ENCODE measurements at places on chromosomes 3 and 15.

GRCh38 chr15:60633426-60633968, 154.6 kb upstream of the ICE2 start:
- no peak for DNase-seq

GRCh38 chr3:59818033-59818918, 768.5 kb upstream of the CFAP20DC start:
- no peak for DNase-seq

DNA sequence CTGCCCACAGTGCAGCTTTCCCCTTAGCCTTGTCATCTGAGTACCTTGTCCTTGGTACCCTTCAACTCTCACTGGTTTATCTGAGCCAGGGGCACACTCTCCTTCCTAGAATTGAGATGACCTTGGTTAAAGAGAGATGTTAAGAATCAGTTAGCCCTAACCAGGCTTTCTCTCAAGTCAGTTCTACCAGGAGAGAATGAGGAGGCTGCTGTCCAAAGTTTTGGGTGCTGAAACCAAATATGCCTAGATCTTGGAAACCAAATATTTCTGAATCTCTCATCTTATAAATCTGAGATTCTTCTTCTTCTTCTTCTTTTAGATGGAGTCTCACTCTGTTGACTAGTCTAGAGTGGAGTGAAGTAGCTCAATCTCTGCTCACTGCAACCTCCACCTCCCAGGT, 12.0 kb upstream of the CTXND1 start:
- DNase-seq, result no peak

- no peak for DNase-seq
Measured at GRCh38 chr3:57164217-57164656, 916 bp downstream of the IL17RD start.

DNA sequence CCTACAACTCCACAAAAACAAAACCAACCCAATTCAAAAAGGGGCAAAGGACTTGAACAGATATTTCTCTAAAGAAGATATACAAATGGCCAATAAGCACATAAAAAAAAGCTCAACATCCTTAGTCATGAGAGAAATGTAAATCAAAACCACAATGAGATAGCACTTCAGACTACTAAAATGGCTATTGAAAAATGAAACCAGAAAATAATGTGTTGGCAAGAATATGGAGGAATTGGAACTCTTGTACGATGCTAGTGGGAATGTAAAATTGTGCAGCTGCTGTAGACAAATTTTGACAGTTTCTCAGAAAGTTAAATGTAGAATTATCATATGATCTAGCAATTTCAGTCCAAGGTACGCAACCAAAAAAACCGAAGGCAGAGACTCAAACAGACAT, 29.0 kb downstream of the KY start:
- DNase-seq, result no peak

GRCh38 chr3:62500556-62501288, 127.4 kb upstream of the FEZF2 start:
- DNase-seq, result peak; percentile 20

DNA sequence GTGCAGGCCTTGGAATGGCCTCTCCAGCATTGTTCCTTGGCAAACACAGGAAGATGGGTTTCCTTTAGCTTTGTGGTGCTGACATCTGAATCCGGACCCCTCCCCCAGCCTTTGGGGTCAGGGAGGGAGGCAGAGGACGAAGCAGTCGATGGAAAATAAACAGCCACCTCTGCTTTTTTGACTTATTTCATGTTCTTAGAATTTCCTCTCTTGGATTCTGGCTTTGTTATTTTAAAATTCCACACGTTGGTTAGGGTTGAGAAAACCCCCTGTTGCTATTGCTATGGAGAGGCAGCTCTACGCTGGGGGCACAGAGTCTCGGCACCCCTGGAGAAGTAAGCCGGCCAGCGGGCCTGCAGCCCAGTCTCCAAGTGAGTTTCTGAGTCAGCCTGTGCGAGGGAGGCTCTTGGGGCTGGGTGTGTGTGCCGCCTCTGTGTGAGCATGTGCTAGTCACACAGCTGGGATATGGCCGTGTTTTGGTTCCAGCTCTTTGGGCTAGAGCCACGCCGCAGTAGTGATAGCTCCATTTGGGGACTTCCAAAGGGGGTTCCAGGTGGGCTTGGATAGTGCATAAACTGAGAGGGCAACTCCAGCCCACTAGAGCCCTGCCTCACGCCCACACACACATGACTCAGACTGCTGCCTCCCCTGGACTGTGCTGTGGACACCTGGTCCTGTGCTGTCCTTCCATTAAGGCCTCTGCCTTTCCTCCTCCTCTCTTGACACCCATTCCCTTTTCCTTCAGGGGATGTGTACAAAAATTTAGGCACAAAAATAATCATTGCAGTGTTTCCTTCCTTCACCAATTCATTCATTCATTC, 58.8 kb downstream of the AMOTL2 start:
- no peak for DNase-seq

GRCh38 chr3:120244834-120245225, 40.2 kb downstream of the GPR156 start:
- DNase-seq, result no peak

DNA sequence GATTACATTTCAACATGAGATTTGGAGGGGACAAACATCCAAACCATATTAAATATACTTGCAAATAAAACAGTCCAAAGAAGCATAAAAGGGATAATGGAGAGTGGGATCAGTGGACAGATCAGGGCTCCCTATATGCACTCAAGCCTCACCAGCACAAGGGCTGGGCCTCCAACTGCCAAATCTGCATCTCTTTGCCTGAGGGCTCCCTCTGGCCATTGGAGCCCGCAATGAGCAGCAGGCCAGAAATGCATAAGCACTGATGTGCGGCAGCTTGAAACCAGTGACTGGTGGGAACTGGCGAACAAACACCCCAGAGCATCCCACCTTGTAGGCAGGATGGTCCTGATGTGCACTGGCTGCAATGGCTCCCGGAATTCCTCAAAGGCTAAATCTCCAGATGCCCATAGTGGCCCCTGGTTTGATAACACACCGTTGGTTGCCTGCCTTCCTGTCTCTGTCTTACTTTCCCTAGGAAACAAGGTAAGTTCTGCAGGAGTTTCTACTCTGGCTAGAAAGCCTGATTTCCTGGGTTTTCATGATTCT, 55.9 kb upstream of the POMGNT2 start:
- DNase-seq, result no peak

DNA sequence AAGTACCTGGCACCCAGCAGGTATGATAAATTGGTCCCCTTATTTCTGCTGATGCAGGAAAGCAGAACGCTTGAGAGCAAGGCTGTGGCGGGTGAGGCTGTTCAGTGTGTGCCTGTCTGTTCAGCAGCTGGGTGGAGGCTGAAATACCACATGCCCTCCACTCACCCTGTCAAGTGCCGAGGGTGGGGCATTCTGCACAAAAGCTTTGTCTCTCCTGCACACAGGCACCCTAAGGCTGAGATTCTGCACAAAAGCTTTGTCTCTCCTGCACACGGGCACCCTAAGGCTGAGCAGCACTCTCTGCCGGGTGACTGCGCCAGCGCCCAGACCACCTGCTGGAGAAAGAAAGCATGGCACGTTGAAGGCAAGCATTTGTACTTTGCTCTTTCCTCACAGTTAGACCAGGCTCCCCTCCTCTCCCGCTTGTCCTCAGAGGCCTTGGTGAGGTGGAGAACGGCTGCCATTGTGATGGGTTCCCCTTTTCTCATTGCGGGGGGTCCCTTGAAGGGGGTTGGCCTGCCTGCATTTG, 97.5 kb downstream of the BDH1 start:
- DNase-seq, result no peak

- no peak for DNase-seq
Measured at GRCh38 chr3:49017971-49018706, at the start of gene DALRD3. Gene DALRD3 (minus strand): TSS chr3:49018580. CDS start chr3:49018564, 16 bp downstream.

DNA sequence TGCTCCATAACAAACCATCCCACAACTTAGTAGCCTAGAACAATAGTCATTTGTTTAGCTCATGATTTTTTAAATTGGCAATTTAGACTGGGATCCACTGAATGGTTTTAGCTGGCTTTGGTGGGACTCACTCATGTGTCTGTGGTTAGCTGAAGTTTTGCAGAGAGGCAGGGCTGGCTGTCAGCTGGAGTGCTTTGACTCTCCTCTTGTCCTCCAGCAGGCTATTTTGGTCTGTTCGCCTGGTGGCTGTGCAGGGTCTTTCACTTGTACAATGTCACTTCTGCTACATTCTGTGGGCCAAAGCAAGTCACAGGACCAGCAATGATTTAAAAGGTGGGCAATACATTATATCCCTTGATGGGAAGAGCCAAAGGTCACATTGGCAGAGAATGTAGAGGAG, 1146.5 kb downstream of the ROBO2 start:
- no peak for DNase-seq

- no peak for DNase-seq
Measured at GRCh38 chr15:96693990-96694517, 363.6 kb downstream of the NR2F2 start.

- DNase-seq, result no peak
Measured at GRCh38 chr15:69414701-69415167, 585 bp downstream of the KIF23 start.

- no peak for DNase-seq
Measured at GRCh38 chr3:62361824-62362223, 11.5 kb downstream of the FEZF2 start.

DNA sequence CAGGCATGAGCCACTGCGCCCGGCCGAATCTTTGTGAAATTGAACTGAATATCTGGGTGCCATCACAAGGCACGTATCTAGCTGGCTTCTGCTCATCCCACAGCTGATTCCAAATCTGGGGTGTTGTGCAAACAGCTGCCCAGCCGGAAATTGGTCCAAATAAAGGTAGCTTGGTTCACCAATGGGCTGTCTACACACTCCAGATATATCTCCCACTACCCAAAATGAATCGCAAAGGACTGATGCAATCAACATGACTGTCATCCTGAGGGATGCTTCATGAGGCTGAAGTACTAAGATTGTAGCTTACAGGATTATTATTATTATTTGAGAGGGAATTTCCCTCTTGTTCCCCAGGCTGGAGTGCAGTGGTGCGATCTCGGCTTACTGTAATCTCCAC, 28.1 kb downstream of the LARP6 start:
- no peak for DNase-seq

DNA sequence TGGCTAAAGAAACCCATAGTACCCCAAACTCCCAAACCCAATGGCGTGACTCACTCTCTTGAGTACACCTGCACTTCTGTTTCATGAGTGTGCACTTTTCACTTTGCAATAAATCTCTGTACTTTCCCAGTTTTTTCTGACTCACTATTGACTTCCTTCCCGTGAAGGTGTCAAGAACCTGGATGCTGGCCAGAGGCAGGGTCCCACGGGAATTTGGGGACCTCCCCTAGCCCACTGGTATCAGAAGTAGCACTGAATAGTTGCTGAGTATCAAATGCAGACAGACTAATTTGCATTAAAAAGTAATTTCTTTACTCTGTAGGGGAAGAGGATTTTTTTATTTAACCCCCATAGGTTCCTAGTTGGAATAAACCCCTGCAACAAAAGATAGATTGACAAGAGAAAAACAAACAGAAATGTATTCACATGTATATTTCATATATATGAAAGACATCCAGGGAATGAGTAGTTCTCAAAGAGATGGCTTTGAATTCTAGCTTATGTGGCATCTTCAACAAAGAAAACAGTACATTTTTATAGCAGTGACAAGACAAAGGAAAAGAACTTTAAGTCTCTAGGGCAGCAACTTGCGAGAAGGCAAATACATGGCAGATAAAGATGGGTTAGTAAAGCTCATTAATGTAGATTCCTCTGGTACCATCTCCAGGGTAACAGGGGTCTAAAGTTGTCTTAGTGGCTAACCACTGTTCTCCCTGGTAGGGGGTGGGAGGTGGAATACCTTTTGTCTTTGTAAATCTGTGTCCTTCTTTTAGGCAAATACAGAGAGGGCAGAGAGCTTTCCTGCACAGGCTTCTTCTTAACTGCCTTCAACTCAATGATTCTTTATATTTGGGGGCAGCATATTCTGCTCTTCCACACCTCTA, 385.5 kb upstream of the PDZRN3 start:
- DNase-seq, result peak; percentile 9

DNA sequence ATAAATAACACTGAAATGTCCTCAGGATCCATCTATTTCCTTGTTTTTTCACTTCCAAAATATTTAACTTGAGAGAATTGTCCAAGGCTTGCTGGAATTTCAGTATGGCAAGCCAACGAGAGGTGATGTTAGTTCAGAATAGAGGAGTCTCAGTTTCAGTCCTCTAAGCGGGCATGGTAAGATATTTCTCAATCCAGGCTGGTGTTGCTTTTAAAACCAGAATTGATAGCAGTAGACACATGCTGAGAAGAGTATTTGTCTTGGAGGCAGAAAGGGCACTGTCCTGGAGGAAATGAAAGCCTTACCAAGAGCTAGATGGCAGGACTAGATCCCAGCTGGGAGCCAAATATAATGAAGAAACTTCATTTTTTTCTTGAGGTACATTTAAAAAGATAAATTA, 23.1 kb downstream of the PHLDB2 start:
- no peak for DNase-seq

DNA sequence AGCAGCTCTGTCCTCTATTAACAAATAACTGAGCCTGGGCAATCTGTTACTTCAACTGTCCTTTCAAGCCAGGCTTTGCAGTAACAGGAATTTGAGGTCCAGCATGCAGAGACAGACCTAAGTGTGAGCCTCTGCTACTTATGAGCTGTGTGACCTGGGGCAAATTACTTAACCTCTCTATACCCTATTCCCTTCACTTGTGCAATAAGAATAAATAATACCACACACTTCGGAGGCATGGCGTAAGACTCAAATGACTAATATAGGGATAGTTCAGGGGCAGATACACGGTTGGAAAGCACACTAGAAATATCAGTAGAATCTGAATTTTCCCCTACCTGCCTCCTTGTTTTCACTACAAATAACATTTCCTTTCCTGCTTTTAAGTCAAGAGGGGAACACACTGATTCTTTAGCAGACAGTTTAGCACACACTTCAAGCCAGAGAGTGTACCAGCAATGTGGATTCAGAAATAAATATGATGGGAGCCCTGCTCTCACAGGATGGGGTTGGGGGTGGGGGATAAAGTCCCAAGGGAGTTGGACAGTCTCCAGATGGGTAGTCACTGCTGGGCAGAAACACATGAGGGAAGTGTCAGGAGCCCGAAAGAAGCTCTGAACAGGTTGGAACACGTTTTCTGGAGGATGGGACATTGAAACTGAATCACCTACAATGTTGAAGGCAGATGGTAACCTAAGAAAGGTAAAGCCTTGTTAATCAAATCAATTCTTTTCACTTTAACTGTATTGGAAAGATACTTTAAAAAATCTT, 61.8 kb upstream of the RBP1 start:
- no peak for DNase-seq

DNA sequence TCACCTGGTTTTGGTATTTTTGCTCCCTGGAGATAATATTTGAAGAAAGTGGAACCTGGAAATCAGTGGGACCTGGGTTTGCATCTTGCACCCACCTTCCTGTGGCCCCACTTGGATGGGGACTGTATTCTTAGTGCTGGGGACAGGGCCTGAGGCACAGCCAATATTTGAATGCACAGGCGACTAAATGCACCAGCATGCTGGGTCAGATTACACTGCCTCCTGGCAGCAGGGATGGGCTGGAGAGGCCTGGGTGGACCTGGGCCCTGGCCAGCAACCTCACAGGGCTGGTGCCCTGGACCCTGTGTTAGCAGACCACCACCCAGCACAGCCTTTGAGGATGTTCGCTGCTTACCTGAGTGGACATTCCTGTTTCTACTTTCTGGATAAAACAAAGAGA, 10.5 kb downstream of the ITIH4 start:
- no peak for DNase-seq
